Fibroblast of skin of right quadriceps (primary cell): ENCODE measurements at places on chromosomes 12 and 14.

DNA sequence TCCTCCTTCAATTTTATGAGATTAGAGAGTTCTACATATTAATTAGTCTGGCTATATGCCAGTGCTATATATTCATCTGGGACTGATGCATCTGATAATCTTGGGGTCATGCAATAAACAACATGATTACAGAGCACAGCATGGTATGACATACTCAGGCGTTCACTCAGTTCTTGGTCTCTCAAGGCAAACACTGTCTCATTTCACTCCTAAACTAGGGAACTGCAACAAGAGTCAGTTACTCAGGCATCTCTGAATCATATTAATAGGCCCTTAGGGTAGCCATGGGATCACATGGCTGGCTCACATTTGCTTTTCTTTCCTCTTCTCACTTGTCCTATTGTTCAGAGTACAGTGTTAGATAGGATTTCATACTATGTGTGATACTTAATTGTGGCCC, 91.8 kb upstream of the TMEM260 start:
- DNase-seq: peak; percentile 25

GRCh38 chr12:89364058-89364457, 11.8 kb upstream of the DUSP6 start:
- DNase-seq: no peak

DNA sequence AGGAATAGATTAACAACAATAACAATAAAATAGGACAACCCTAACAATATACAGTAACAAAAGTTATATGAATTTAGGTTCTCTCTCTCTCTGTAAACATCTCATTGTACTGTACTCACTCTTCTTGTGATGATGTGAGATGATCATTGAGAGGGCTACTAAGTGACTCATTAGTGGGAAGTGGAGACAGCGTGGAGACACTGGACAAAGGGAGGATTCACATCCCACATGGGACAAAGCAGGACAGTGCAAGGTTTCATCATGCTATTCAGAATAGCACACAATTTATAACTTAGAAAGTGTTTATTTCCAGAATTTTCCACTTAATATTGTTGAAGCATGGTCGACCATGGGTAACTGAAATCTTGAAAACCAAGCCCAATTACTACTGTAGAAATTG, 26.0 kb upstream of the SPATA7 start:
- DNase-seq: no peak

- no peak for DNase-seq
Observed at GRCh38 chr12:117159674-117160073, 30.6 kb downstream of the FBXO21 start.

GRCh38 chr12:121390856-121391255, 9.1 kb upstream of the RNF34 start:
- DNase-seq: no peak

DNA sequence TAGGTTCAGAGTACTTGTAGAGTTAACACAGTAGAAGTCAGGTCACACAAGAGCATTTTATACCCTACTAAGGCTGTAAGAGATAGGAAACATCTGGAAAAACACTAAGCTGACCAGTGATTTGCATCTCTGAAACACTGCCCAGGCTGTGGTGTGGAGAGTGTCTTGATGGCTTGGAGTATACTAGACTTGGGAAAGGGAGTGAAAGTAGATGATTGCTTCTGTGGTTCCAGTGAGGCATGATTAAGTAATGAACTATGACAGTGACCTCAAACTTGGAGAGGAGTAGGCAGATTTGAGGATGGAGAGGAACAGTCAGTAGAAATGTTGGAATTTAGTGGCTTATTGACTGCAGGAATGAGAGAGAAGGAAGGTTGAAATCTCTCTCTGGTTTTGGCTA, 201.2 kb downstream of the FLRT2 start:
- DNase-seq: peak; percentile 92

DNA sequence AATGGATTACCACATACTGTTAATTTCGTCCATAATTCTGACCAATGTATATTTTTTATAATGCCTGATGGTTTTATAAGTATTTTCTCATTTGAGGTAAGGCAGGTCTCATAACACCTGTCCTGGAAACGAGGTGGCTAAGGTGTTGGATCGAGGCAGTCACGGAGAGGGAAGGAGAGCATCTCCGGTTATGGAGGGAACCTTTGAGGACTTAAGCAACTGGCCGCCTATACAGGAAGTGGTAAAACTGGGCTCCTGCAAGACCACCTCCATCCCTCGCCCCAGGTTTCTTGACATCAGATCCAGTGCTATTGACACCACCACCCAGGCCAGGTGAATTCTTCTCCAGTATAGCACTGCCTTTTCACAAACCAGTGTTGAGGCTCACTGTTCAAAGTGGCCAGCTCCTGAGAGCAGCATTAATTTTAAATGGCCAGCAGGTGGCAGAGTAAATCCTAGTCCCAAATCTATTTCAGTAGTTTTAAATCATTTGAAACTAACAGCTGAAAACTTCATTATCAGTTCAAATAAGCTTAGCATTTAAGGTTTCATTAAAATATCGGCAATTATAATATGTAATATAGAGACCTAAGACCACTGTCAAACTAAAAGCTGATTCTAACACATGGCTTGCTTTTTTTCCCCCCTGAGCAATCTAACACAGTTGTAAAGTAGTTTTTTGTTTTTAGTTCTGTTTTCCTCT, 100.8 kb downstream of the PPM1A start:
- DNase-seq: peak; percentile 31

- DNase-seq: peak; percentile 39
Observed at GRCh38 chr12:68420225-68421010, 88.3 kb upstream of the MDM1 start.

DNA sequence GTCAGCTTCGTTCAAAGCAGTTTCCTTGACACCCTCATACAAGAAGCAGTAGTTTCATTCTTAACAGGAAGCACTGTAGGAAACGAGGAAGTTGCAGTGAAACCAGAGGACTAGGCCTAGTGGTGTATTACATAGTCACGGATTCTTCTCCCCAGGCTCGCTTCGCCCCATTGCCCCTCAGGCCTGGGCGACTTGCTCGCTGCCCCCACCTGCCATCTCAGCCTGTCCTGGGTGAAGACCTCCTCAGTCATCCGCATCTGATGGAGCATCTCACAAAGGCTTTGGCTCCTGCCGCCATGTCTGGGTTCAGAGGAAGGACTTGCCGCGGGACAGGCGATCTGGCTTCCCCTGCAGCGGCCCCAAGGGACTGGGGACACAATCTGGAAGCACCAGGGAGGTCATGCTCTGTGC, 93.5 kb downstream of the LMNTD1 start:
- no peak for DNase-seq

DNA sequence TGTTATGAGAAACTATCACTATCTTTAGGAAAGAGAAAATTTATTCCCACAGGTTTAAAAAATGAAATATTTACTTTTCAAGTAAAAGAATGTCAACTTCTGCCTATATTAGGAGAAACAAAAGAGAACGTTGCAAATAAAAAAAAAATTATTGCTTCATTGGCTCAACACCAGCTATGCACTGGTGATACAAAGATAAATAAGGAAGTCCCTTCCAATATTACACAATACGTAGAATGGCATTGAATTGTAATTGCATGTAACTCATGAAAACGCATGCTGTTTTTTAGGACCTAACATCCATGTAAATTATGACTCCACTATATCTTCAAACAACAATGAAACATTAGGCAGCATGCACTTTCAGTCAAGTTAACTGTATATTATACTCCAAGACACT, 56.4 kb upstream of the RERGL start:
- no peak for DNase-seq

DNA sequence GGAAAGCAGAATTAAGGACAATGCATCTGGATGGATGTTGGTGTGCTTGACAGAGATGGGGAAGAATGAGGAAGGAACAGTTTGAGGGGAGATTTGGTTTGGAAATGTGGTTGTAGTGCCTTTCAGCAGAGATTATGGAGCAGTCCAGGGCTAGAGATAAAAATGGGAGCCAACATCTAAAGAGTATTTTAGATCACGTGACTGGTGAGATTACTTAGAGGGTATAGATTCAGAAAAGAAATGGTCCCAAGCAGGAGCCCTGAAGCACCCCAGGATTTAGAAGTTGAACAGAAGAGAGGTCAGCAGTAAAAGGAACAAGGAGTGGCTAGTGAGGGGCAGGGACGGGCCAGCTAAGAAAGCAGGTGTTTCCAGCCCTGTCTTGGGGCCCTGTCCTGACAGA, 29.6 kb downstream of the ZNF664 start:
- DNase-seq: no peak

DNA sequence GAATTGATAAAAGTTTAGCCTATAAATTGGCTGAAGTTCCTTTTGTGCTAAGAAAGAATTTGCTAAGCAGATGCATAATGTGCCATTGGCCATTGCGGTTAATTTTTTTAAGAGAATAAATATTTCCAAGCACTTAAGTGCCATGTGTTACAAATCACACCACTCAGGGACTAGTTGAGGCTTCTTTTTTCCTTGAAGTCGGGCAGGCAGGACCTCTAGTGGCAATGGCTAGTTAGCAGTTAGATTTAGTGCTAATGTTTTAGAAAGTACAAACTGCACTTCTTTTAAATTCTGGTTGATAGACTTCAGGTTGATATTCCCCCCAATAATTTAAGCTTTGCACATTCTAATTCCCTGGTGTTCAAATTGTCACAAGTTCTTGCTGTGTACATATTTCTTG, 294.3 kb downstream of the APAF1 start:
- peak; percentile 39 for DNase-seq

DNA sequence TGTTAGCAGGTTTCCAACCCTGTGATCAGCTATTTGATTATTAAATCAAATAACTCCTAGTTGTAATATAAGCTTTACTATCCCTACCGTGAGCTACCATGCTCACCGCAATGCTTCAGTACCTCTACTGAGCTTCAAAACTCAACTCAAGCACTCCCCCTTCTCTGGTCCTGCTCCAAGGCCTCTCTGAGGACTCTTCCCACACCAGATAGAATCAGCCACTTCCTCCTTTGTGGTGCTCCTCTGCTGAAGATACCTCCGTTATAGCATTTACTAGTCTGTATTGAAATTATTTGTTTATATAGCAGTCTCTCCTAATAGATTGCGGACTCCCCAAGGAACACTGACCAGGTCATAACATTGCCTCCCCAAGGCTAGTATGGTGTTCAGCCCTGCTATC, 17.5 kb downstream of the AREL1 start:
- DNase-seq: no peak

GRCh38 chr14:75985618-75986438, at the start of gene IFT43:
Gene IFT43 (plus strand): TSS chr14:75985763. CDS start chr14:75985787, 24 bp downstream.
- DNase-seq: peak; percentile 73

GRCh38 chr12:2286461-2287131, 233.8 kb downstream of the CACNA1C start:
- peak; percentile 80 for DNase-seq
